ENCODE measurements at places on chromosomes 12 and 14.

GRCh38 chr12:19546027-19546426, 106.7 kb downstream of the AEBP2 start:
- no peak for DNase-seq

DNA sequence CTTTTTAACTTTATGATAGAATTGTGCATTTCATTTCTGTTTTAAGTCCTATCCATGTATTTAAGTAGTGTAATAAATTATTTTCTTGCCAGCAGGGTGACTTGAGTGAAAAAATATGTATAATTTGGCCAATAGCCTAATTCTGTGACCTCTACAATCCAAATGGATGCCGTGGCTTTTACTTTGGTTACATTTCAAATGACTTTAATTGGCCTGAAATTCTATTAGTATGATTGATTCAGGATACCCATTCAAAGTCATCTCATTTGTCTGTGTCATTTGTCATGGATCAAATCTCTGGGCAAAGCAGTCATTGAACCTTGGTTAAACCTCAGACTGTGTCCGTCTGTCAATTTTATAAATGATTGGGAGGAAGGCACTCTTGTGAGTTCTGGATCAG, 29.6 kb downstream of the CRADD start:
- DNase-seq: no peak

DNA sequence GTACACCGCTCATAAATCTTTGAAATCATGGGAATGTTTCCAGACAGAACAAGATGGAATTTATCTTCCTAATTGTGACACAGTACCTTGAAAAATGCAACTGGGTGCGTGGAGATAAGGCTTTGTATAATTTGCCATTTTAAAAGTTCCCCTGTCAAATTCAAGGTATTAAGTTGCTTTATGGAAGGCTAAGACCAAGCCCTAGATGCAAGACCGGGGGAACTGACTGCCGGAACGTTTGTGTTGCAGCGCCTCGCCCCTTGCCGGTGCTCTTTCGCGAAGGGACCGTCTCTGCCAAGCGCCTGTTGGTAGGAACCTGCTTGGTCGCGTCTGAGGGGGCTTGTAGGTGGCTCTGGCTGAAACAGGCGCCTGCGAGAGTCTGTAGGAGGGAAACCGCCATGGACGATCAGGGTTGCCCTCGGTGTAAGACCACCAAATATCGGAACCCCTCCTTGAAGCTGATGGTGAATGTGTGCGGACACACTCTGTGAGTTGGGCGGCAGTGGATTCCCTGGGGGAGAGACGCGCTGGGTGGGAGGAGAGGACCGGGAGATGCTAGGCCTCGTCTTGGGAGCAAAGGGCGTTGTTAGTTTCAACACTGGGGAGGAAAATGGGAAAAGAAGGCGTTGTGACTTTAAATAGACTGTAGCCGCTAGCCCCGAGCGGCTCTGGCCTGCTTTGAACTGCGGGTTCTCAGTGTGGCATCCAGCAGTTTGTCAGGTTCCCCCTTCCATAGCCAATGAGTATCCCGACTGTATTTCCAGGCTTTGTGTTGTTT, at the start of gene MNAT1:
MNAT1 (plus strand) TSS at position 297 of the 778 bp plus-strand sequence; CDS start at position 399, 102 bp downstream.
- DNase-seq: peak; percentile 33

- no peak for DNase-seq
Observed at GRCh38 chr12:130707571-130707891, 8.6 kb downstream of the RIMBP2 start.

- peak; percentile 84 for DNase-seq
Observed at GRCh38 chr14:89365061-89365801, 51.8 kb downstream of the FOXN3 start.

- DNase-seq: no peak
Observed at GRCh38 chr14:93302688-93303581, 29.9 kb downstream of the BTBD7 start.

GRCh38 chr12:75634244-75635222, 123.1 kb upstream of the KRR1 start:
- no peak for DNase-seq

- no peak for DNase-seq
Observed at GRCh38 chr14:54625112-54625511, 58.2 kb downstream of the SAMD4A start.

DNA sequence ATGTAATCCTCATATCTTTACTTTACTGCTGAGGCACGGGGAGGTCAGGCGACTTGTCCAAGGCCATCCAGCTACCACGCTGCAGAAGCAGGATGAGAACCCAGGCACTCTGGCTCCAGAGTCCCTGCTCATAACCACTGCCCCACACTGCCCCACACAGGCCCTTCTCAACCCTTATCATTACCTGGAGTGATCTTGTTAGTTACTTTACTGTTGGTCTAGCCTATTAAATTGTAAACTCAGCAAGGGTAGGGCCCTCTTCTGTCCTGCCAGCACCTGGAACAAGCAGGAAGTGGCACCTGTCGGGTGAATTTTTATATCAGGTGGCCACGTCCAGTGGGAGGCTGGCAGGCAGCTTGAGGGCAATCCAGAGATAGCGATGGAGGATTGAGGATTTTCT, 12.2 kb downstream of the FAIM2 start:
- no peak for DNase-seq

DNA sequence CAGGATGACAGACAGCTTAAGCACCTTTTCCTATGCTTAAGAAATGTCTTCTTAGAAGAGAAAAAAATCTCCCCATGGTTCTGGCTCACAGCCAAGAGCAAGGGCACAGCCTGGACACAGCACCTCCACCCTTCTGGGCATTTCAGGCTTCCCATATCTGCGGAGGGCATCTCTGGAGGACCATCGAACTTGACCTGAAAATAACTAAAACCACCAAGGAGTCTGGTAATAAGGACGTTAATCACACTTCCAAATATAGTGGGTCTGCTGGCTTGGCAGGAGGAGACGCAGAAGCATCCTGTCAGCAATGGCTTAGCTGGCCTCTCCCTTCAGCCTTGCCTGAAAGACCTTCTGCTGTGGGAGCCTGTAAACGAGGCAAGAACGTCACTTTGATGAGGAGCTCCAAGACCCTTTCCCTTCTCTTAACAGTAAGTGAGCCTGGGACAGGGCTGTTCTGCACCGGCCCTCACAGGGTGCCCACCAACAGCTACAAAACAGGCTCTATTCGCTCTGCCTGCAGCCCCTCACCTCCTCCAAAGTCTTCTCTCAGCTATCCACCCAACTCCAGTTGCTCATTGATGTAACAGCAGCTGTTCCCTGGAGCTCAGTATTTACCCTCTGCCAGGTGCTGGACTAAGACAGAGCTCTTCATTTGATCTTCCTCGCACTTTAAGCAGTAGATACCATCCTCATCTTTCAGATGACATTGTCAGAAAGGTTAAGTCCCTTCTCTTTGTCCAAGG, 13.2 kb downstream of the SETD3 start:
- no peak for DNase-seq

DNA sequence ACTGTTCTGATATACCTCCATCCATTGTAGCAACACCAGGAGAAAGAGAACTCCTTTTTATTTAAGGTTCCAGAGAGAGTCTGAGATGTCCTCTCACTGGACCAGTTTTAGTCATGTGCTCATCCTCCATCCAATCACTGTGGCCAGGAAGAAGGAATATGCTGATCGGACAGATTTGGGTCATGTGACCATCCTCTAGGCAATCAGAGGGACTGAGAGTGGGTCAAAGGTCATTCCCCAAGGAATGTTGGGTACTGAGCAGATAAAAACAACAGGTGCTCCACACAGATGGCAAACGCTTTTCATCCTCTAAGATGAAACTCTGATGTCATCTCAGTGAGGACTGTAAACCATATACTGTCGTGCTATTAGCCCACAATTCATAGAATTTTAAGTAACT, 28.8 kb upstream of the RPH3A start:
- DNase-seq: no peak

- DNase-seq: no peak
Observed at GRCh38 chr12:75560167-75560566, 48.8 kb upstream of the KRR1 start.

GRCh38 chr14:95465936-95466335, 50.5 kb downstream of the SYNE3 start:
- DNase-seq: no peak

DNA sequence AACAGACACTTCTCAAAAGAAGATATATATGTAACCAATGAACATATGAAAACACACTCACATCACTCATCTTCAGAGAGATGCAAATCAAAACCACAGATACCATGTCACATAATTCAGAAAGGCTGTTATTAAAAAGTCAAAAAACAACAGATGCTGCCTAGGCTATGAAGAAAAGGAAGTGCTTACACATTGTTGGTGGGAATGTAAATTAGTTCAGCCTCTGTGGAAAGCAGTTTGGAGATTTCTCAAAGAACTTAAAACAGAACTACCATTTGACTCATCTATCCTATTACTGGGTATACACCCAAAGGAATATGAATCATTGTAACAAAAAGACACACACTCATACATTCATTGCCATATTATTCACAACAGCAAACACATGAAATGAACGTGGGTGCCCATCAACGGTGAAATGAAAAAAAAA, 35.1 kb downstream of the EIF2S3B start:
- peak; percentile 44 for DNase-seq

- DNase-seq: no peak
Observed at GRCh38 chr12:11778713-11779685, 129.5 kb downstream of the ETV6 start.

- peak; percentile 67 for DNase-seq
Observed at GRCh38 chr14:72516936-72517700, 376.8 kb downstream of the DPF3 start.

All from T-helper 2 cell (primary cell).